Right hindlimb (tissue), 1 donor: ENCODE measurements at places on chromosomes 6 and 20.

DNA sequence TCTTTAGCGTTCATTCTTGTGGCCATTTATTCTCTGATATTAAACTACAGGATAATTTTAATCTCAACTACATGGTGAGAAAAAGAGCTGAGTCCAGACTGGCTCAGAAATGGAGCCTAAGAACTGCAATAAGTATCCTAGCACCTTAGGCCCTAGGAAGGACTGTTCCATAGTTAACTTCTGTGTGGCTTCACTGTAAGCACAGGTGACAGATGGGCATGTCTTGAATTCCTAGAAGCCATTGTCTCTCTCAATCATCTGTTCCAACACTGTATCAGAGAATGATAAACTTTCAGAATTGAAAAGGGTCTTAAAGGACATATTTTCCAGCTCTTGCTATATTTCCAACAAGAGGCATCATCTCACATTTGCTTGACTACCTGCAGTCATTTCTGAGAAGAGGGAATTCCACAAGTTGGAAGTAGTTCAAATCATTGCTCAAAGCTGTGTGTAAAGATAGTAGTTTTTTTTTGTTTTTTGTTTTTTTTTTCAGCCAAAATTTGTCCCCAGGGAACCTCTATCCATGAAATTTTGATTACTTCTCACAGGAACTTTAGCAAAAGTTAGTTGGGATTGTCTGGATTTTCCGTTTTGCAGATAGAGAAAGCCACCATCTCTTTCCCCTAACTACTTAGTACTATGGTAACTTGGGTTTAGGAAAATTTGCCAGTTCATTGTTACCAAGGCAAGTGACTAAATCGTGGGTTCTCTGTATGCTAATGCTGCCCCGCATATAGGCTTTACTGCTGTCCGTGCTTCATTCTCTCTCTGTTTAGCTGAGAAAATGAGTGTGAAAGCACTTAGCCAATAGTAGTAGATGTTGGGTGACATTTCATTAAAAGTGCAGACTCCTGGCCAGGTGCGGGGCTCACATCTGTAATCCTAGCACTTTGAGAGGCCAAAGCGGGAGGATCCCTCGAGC, 47.2 kb downstream of the KCNS1 start:
- DNase-seq, result no peak

DNA sequence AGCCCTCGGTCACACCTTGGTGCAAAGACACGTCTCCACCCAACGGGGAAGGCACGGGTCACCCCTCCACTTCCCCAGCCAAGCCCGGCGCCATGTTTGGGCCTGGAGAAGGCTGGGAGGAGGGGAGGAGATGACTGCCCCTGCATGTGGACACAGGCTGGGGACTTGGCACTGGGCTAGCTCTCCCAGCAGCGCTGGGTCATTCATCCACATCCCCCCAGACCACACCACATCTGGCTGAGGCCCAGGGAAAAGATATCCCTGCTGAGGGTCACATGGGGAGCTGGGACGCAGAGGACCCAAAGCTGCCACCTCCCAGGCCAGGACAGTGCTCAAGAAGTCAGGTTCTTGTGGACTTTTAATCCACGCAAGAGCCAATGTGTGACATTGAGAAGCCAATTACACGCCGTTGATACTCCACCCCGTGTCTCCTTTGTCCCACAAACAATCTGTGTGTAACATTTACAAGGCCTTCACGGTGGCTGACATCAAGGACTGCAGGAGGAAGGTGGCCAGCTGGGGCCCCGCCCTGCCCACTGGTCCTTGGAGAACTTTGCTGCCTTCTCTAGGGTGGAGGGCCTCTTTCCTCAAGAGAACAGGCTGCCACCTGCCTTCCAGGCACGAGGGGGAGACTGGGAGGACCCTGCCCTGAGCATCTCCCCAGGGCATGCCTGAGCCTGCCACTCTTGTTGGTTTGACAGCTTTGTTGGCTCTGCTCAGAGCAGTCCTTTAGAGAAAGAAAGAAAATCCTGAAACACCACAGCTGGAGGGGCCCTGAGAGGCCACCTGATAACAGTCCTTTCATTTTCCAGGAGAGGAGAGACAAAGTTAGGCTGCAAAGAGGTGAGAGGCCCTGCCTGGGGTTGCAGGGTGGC, 5.3 kb upstream of the IP6K3 start:
- DNase-seq, result no peak

DNA sequence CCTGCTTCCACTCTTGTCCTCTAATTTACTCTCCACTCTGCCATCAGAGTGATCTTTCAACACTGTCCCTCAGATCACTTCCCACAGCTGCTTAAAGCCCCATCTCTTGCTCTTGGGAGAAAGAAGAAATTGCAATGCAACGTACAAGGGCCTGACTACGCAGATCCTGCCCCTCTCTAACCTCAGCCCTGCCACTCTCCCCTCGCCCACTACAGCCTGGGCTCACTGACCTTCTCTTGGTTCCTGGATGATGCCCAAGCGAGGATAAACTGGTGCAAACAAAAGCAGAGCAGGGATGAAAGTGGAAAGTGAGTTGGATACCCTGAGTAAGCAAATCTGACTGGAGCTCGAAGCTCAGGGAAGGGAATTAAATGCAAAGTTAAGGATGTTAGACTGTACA, 92.9 kb downstream of the MAP3K5 start:
- no peak for DNase-seq

DNA sequence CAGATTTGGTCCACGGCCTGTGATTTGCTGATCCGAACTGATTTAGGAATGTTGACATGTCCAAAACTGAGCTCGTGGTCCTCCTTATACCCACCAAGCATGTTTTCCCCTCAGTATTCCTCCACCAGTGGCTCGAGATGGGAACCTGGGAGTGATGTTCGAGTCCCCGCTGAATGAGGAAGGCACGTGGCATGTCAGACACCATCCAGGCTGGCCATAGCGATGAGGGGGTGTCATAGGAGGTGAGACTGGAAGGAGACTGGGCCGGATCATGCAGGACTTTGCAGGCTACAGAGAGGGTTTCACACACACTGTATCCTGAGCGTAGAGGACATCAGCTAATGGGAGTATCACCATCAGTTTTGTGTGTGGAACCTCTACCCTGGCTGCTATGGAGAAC, 78.2 kb downstream of the TOX2 start:
- DNase-seq, result no peak

GRCh38 chr6:168166627-168167026, 87.6 kb upstream of the FRMD1 start:
- DNase-seq, result no peak

DNA sequence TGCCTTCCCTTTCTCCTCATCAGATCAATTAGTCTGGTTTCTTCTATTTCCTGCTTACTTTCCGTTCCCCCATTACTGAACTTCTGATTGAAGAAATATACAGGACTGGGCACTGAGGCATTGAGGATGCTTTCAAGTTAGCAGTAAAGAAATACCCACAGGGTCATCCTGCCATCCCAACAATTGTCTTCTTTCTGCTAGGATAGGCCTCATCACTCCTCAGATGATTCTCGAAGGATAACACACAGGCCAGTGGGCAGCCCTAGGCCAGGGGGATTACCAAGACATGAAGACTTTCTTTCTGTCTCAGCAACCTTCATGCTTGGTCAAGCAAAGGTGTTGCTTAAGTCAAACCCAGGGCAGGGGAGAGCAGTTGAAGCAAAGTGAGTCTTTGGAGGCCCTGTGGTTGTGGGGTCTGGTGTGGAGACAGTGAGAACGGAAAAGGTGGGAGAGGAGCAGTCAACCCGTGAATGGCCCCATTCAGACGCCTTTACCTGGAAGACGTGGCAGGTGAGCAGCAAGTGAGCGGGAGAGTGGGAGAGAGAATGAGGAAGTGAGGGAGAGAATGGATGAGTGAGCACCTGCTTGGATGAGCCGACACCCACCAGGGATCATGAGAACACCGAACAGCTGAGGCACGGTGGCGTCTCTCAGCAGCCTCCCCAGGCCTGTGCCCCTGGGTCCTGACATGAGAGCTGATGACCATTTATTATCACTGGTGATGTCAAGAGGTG, 462.9 kb downstream of the PREX1 start:
- no peak for DNase-seq

DNA sequence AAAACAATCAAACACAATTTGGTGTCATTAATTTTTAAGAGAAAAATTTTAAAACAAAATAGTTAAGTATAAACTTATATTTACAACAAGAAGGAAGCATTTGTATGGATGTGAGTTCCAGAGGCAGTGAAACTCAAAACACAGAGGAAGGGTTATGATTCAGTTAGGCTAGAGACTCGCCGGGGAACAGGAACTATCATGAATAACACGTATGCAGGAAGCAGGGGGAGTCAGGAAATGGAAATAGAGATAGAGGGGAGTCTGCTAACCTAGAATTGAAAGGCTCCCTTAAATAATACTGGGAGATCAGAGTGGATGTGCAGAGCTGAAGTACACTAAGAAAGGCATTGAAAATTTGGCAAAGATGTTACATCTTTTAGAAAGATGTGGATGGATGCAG, 14.2 kb upstream of the HLA-DRB1 start:
- DNase-seq, result no peak

DNA sequence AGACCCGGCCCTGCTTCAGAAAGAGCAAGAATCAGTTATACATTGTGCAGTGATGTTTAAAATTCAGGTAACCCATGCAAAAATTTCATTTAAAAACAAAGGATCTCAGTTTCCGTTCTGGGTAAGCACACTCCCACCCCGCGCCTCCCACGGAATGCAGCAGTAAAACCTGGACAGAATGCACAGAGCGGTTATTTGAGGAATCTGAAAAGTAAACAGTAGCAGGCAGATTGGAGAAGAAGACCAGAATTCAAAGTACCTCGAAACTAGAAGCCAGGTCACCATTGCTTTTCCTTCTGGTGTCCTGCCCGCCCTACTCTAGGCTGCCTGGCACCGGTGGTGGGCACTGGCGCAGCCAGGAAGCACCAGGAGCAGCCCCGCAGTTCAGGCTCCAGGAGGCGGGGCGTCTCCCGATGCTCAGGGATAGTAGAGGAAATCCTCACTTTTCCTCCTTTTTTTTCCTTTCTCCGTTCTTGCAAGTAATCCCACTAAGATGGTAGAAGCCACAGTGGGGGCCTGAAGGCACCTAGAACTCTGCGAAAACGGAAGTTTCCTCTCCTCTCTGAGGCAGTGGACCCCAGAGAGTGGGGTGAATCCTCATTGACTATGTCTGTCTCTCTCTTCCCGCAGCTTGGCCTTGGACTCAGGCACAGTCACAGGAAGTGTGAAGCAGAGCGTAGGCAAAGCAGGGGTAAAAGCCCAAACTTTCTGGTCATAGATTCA, 28.3 kb downstream of the METTL24 start:
- DNase-seq, result no peak

GRCh38 chr6:155115893-155116570, 120.9 kb downstream of the TIAM2 start:
- no peak for DNase-seq

GRCh38 chr20:61704661-61705060, 361.0 kb downstream of the TAF4 start:
- no peak for DNase-seq
